ENCODE measurements at places on chromosomes 13 and 19.

GRCh38 chr13:69601661-69602060, 506.0 kb upstream of the ATXN8OS start:
- no peak for DNase-seq

- peak; percentile 72 for DNase-seq
Observed at GRCh38 chr19:47790398-47790814, 11.9 kb downstream of the SELENOW start.

DNA sequence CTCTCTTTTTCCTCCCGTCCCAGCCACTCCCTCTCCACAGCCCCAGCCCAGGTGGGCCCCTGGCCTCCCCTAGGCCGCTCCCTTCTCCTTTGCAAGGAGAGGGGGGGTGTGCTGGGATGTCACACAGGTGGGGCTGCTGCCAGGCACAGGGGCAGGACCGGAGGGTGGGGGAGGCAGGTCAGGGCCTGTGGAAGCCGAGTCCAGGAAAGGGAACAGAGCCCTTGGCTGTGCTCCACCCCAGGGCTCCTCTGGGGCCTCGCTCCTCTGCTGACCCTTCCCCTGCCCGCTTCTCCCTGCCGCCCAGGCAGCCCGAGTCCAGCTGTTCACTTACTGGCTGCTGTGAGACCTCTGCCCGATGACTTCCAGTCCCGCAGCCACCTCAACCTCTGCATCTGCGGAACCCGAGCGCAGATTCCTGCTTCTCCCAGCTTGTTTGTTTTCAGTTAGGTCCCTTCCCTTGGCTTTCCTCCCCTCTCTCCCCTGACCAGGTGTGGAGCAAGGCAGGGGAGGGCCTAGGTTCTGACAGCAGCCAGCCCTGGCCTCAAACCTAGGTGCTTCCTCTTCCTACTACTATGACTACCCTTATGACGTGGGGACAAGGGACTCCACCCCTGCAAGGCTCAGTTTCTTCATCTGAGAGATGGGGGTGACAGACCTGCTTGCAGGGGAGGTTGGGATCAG, 850 bp upstream of the KLK11 start:
- no peak for DNase-seq

DNA sequence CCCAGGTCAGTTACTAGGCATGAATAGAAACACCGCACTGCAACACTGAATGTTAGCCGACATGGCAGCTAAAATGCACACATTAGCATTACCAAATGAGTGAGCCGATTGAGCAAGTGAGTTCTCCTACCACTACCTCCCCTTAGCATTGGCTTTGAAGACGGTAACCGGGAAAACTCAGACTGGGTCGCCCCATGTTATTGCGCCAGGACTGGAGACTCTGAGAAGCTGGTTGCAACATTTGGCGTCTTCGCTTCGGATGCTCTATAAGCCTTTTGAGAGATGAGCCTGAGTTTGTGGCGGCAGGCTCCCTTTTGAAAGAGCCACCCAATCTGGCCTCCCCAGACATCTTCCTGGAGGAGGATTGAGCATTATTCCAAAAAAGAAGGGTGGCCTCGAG, 68.5 kb upstream of the POMP start:
- DNase-seq: no peak

- DNase-seq: no peak
Observed at GRCh38 chr19:43895727-43896308, 39.3 kb downstream of the ZNF45 start.

DNA sequence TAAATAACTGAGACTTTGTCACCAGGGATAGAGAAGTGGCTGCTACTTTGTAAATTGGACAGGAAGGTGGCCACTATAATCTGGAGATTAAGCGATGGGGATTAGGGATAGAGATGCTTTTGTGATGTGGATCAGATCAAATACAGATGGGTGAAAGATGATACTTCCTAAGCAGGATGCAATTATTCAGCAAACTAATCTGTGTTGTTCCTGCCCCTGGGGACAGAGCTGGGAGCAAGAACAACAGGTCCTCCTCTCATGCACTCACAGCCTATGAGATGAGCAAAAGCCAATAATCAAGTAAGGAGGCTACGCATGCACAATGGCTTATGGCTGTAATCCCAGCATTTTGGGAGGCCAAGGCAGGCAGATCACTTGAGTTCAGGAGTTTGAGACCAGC, 4.6 kb downstream of the RGL3 start:
- DNase-seq: no peak

- DNase-seq: no peak
Observed at GRCh38 chr13:30567072-30567471, 50.6 kb upstream of the USPL1 start.

- DNase-seq: peak; percentile 48
Observed at GRCh38 chr13:79435561-79435990, 29.5 kb upstream of the RBM26 start.

- DNase-seq: no peak
Observed at GRCh38 chr19:29318581-29318980, 105.6 kb upstream of the UQCRFS1 start.

Measured in fibroblast of skin of scalp (primary cell).